Activated naive CD4-positive, alpha-beta T cell treated with anti-CD3 and anti-CD28 coated beads, Interleukin-2, amount 50 U/mL, for 16 hours (primary cell): ENCODE measurements at places on chromosomes 4 and X.

DNA sequence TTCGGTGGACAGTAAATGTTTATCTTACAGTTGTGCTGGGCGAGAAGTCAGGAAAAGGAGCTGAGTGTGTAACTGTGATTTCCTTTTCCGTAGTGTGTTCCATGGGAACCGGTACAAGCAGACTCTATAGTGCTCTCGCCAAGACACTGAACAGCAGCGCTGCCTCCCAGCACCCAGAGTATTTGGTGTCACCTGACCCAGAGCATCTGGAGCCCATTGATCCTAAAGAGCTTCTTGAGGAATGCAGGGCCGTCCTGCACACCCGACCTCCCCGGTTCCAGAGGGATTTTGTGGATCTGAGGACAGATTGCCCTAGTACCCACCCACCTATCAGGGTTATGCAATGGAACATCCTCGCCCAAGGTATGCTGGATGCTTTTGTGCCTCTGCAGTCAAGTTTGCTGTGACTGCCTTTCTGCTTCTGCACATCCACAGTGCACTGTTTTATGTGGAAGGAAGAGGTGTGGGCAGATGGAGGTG, 27.4 kb downstream of the NOCT start:
- DNase-seq: no peak

DNA sequence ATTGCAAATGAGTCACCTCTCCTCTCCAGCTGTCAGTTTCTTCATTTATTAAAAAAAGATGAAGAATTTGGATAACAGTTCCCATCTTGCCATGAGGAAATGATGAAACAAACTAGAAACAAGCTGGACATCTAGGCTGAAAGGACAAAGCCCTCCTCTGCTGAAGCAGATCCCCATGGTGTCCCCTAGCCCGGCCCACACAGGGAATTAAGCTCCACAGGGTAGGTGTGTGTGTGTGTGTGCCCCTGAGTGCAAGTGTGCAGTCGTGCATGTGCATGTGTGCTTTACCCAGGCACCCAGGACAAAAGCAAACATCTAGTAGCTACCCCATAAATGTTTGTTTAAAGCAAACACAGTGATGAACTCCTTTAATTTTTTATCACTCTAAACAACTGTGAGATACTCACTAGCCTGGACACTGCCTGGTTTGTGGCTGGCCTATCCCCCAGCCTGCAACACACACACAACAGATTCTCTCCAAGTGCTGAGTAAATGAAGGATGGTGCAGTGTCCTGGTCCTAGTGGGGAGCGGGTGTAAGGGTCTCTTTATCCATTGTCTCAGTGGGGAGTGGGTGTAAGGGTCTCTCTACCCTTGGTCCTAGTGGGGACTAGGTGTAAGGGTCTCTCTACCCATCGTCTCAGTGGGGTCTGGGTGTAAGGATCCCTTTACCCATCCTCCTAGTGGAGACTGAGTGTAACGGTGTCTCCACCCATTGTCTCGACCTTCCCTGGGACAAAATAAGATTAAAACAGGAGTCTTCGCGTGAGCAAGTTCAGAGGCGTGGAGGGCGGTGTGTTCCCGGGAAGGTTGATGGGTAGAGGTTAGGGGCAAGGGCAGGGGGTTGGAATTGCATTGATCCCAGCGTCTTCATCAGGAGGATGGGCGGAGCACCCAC, 688 bp upstream of the EVC start:
- no peak for DNase-seq

DNA sequence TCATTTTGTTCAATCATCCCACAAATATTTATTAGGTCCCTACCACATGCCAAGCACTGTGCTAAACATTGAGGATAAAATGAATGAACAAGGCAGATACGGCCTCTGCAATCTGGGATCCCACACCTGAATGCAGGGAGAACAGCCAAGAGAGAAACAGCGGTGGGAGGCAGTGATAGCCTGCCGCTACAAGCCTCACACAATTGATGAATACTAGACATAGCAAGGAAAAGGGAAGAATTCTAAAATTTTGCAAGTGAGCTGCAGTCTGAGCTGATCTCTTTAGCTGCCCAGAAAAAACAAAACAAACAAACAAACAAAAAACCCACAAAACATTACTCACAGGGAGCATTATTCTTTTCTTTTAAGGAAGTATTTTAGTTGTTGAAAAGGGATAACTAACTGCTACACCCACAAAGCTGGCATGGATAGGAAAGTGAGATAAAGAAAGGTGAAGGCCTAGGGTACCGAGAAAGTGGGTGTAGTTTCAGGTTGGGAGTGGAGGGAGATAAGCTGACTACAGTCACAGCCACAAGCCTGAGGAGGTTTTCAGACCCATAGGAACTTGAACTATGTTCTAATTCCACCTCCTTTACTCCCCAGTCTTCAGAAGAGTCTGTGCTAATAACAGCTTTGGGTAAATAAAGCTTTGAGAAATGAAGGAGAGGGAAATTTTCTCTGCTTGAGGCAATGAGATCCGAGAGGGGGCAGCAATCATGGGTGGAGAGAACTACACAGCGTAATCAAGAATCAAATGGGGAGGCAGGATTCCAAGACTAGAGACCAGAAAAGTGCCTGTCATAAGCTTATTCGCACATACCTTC, 85.4 kb downstream of the SH3RF1 start:
- no peak for DNase-seq

GRCh38 chr4:130591091-130591490, 1495.1 kb downstream of the C4orf33 start:
- DNase-seq: no peak

DNA sequence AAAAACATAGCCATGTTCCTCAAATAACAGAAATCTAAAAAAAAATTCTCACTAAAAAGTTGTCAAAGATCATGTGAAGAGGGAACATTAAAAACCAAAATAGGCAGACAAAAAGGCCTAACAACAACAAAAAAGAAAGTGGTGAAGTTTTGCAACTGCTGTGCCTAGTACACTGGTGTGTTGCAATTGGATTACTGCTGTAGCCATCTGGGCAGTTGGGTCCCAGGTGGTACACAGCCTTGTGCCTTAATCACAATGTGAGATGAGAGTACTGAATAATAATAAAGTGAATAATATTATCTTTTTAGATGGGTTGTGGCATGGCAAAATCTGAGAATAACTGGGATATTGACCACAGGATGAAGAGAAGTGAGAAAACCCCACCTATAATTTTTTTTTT, 12.0 kb downstream of the C4orf54 start:
- DNase-seq: no peak

- no peak for DNase-seq
Observed at GRCh38 chrX:153561337-153561736, 37.6 kb downstream of the CCNQ start.

GRCh38 chr4:162852642-162853041, 314.0 kb downstream of the NAF1 start:
- DNase-seq: no peak

DNA sequence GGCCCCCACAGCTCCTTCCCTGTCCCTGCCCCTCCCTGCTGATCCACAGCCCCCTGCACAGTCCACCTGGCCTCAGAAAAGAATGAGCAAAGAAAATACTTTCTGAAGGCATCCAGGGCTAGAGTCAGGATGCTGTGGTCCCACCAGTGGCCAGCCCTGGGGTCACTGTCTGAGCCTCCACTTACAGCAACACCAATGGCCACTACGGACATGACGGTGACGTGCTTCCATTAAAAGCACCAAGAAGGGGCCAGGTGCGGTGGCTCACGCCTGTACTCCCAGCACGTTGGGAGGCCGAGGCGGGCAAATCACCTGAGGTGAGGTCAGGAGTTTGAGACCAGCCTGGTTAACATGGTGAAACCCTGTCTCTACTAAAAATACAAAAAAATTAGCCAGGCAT, 4.0 kb downstream of the JAKMIP1 start:
- no peak for DNase-seq

DNA sequence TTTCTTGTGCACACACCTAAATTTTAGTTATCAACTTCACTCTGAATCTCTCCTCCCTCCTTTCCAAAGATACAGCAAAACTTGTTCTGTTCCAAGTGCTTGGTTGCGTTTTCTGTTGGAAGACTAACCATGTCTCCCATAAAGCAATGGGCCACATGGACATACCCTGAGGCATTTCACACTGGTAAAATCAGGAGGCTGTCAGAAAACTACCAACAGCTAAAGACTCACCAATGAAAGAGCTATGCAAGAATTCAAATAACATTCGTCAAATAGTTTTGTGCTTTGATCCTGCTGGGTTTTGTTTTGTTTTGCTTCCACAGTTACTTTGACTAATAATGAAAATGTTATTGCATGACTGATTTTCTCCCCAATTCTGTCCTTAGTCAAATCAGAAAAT, 46.0 kb downstream of the PHEX start:
- DNase-seq: no peak

- no peak for DNase-seq
Observed at GRCh38 chrX:17923546-17923945, 62.4 kb upstream of the RAI2 start.

GRCh38 chrX:38109042-38109898, 102.9 kb downstream of the SYTL5 start:
- no peak for DNase-seq

DNA sequence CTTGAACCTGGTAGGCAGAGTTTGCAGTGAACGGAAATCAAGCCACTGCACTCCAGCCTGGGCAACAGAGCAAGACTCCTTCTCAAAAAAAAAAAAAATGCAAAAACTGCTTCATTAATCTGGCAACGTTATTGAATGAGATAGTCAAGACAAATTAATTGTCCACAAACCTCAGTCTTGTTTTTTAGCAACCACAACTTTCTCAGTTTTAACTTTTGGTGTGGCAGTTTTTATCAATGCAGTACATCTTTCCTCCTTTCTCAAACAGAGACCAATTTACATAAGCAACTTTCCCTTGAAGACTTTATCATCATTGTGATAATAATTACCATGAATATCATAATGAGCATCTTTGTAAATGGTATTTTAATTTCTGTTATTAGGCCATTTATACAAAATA, 61.7 kb upstream of the GALNTL6 start:
- DNase-seq: no peak

DNA sequence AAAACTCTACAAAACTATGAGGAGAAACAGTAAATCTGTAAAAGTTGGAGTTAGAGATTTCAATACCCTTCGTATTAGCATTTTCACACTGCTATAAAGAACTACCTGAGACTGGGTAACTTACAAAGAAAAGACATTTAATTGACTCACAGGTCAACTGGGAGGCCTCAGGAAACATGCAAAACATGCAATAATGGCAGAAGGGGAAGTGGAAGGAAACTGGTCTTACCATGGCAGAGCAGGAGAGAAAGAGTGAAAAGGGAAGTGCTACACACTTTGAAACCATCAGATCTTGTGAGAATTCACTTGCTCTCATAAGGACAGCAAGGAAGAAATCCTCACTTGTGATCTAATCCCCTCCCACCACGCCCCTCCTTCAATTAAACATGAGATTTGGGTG, 949.9 kb downstream of the TECRL start:
- no peak for DNase-seq

- no peak for DNase-seq
Observed at GRCh38 chr4:151087467-151087866, 12.0 kb upstream of the RPS3A start.

GRCh38 chr4:23392860-23393458, 496.9 kb downstream of the PPARGC1A start:
- no peak for DNase-seq

GRCh38 chr4:26069218-26069617, 155.2 kb downstream of the SMIM20 start:
- no peak for DNase-seq

DNA sequence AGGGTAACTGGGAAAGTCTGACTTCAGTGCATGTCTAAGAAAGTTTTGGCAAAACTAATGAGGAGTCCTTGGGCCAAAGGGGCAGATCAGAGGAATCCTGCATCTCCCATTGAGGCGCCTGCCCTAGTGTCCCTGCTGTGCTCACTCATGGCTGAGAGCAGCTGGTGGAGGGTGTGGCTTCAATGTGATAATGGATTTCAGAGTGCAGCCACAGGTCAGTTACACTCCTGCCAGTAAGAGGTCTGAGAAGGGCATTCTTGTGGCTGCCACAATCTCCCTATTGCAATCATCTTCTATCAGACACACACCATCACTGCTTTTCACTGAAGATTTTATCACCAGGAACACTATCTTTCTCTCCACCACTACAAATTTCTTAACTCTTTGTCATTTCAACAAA, 457.1 kb downstream of the MID1IP1 start:
- no peak for DNase-seq

GRCh38 chr4:97819294-97819693, 324.0 kb downstream of the STPG2 start:
- no peak for DNase-seq
